Hepatocyte (in vitro differentiated cells): ENCODE measurements at places on chromosomes 13 and 19. TPM values are rescaled to one million over a fixed set of nuclear protein-coding genes. Genes with fewer than 3 reads are reported as not detected.
A peak's percentile ranks its signal among the peaks of the same experiment; 100 is the strongest.

DNA sequence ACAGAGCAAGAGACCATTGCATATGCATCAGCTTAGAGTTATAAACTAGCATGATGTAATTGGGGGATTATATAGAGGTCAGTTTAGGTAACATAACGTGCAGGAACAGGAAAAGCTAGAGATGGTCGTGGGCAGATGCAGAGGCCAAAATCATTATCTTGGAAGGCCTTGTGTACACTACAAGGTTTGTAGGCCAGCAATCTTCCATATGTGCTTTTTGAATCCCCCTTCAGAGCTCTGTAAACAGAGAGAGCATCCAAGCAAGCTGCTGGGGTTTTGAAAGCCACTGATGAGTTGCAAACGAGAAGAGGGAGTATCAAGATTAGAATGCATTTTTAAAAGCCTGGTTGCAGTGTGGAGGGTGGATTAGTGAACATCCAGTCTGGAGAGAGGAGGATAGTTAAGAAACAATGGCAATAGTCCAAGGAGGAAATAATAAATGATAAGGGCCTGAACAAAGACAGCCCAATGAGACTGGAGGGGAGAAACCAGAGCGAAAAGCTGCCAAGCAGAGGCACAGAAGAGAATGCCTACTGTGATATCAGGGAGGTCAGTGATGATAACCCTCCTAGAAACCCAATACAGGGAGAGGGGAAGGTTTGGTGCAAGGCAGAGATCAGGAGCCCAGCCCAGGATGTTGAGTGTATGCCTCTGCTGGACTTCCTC, 109.6 kb downstream of the ZAR1L start:
- peak; percentile 8 for DNase-seq

Gene EFNA2
- 11.0 and 14.2 TPM in 2 replicates for total RNA-seq

DNA sequence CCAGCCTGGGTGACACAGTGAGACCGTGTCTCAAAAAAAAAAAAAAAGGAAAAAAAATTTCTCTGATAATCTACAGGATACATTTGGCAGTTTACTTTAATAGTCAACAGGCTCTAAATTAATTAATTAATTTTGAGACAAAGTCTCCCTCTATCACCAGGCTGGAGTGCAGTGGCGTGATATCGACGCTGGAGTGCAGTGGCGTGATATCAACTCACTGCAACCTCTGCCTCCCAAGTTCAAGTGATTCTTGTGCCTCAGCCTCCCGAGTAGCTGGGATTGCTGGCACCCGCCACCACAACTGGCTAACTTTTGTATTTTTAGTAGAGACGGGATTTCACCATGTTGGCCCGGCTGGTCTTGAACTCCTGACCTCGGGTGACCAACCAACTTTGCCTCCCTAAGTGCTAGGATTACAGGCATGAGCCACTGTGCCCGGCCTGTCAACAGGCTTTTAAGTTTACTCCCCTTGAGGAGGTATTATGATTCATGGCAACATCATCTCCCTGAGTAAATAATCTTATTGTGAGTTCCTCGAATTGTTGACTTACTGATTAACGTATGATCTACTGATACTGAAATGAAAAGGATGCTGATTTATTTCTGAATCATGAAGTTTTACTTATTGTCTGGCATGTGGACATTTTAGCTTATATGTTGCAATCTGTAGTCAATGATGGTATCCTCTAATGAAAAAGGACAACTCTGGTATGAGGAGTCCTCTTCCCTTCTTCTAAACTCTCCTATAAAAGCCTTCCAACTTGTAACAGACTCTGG, 21.3 kb upstream of the MTRF1 start:
- no peak for DNase-seq

DNA sequence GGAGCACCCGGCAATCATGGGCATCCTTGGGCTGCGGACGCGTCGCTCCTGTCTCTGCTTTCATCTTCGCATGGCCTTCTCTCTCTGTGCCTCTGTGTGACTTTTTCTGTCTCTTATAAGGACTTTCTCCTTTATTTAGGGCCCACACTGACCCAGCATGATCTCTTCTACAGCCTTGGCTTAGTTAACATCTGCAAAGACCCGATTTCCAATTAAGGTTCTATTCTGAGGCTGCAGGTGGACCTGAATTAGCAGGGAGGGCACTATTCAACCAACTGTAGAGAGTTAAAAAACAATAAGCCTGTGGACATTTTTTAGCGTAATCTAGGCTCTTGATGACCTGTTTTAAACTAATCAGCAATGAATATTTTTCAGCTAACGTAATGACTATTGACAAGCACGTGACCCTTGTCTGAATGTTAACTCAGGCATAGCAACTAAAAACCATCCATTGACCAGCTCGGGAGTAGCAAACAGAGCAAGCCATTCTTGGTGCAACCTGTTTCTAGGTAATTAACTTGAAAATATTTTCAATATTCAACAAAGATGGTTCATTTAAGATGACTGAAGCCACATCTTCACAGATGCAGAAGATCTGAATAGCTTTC, 15.2 kb downstream of the F10 start:
- no peak for DNase-seq

- no peak for DNase-seq
Observed at GRCh38 chr13:30042891-30043630, 192.6 kb upstream of the UBL3 start.

Gene ZNF426
- total RNA-seq = 15.0 and 20.2 TPM in 2 replicates

- no peak for DNase-seq
Observed at GRCh38 chr13:98476538-98476966, 100.4 kb downstream of the STK24 start.

Gene ZSCAN4
- 0.12 TPM in 1 of 2 replicates, not detected in the other for total RNA-seq

Gene ZNF793
- 5.1 and 5.8 TPM in 2 replicates for total RNA-seq

DNA sequence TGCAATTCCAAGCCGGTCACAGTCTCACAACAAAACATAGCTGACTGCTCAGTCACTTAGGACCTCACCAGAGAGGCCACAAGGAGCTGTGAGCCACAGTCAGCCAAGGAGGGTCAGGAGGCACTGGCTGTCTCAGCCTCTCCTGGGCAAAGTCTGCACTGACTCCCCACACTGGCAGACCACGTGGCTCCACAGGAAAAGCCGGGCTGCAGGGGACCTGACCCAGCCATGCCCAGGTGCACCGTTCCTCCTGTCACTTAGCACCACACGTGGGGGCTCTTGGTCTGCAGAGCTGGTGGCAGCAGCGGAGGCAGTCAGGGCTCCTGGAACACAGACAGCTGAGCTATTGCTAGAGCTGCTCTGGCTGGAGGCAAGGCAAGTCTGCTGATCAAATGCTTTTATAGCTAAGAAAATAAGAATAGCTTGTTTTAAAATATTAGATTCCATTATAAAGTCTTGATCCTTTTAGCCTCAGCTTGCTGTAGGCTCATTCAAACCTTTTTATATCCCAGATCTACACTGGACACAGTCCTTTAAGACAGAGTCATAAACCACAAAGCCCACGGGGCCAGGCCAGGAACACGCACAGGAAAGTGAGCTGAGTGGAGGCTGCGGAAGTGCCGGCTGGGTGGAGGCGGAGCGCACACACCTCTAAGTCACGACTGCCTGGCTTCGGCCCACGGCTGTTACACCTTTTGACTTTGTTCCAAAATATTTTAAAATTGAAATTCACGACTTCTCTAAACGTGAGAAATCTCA, 744.1 kb downstream of the UQCRFS1 start:
- peak; percentile 79 for DNase-seq

DNA sequence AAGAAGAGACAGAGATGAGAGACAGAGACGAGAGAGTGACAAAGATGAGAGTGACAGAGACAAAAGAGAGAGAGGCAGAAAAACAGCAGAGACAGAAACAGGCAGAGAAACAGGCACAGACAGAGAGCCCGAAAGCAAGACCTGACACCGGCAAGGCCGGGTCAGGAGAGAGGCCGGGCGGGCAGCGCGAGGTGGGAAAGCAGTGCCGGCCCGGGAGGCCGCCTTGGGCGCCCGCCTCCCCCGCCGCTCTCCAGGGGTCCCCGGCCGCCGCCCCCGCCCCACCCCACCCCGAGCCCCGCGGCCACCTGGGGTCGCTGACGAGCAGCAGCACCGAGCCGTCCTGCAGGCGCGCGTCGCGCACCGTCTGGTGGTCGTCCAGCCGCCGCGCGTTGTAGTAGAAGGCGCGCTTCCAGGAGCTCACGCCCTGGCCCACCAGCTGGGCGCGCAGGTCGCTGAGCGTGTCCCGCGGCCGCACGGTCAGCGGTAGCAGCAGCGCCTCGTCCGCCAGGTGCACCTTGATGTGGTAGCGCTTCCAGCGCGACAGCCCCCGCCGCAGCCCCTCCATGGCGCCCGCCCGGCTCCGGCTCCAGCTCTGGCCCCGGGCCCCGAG, at the start of gene TINCR:
TSS of gene TINCR (minus strand) at position 594 of the 610 bp plus-strand sequence.
- peak; percentile 56 for DNase-seq

Gene CFD
- 3.3 and 9.0 TPM in 2 replicates for total RNA-seq

- DNase-seq = no peak
Observed at GRCh38 chr13:92671821-92672220, 554.8 kb upstream of the GPC6 start.
